ENCODE measurements at places on chromosomes 2 and 18. TPM values are rescaled to one million over a fixed set of nuclear protein-coding genes. Genes with fewer than 3 reads are reported as not detected.

GAD1 gene
- total RNA-seq = 16.7 TPM

CD207 gene
- 0.23 TPM for total RNA-seq

GRCh38 chr18:46477425-46478011, 179.5 kb downstream of the LOXHD1 start:
- no peak for DNase-seq

GRCh38 chr2:62524293-62524941, 18.4 kb upstream of the TMEM17 start:
- DNase-seq = no peak

DNA sequence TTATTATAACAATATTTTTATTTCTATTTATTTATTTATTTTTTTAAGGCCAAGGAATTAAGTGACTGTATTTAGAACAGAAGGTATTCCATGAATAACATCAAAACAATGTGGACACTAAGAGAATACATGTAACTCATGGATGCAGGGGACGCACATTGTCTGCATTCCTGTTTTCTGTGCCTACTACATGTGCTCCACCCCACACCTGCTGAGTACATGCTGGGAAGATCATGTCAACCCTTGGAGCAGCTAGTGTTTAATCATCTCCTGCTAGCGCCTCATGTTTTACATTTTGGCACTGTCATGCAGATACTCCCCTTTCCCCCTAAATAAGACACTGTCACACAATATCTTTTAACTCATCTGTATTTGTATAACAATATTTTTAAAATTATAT, 29.3 kb downstream of the DPYSL5 start:
- no peak for DNase-seq

All from prostate gland (tissue), 2 donors.